SIG-M5 (cell line): ENCODE measurements at places on chromosomes 11 and 22.
A peak's percentile ranks its signal among the peaks of the same experiment; 100 is the strongest.

GRCh38 chr11:76911415-76911808, 50.7 kb downstream of the ACER3 start:
- DNase-seq, result no peak

- no peak for DNase-seq
Observed at GRCh38 chr22:39239561-39240423, 5.0 kb downstream of the PDGFB start.

DNA sequence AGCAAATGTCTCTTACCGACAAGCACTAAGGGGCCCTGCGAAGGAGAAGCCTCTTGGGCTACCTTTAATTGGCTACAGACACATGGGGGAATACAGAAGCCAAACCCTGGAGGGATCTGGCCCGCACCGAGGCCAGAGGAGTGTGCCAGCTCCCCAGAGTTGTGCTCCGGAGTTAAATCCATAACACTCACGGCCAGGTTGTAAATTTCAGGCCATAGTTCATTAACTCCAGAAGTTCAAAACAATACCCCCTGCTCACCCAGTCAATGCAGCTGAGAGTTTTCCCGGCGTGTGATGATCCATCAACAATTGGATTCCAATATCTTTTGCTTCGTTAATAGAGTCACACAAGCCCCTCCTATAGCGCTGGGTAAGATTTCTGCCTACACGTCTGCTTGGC, 371.5 kb downstream of the NXPE2 start:
- no peak for DNase-seq

- DNase-seq, result no peak
Observed at GRCh38 chr22:48902001-48902869, 925.4 kb downstream of the BRD1 start.

DNA sequence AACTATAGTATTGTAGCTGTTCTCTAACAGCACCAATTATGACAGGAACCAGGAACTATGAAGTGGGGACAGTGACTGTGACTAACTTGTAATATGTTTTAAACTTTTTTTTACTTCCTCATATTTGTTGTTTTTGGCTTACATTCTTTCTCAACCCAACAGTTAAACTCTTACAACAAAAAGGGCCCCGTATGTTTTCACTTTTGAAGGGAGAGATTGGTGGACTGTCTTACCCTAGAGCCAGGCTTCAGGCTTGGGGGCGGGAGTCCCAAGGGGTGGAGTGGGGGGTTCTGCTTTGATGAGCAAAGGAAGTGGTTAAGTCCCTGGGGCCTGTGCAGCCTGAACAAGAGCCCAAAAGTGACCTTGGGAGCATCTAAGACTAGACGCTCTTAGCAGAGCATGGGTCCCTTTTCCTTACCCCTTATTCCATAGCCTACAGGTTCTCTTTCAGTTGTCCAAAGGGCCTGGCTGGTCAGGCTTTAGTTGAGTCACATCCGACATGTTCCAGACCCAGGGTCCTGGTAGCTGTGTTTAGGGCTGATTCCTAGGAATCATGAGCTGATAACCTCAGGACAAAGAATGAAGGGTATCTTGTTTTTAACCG, 38.8 kb downstream of the STIM1 start:
- DNase-seq, result peak; percentile 94

- DNase-seq, result no peak
Observed at GRCh38 chr11:132621976-132622580, 910.2 kb downstream of the OPCML start.

GRCh38 chr22:34017205-34017604, 96.9 kb upstream of the LARGE1 start:
- DNase-seq, result no peak

- no peak for DNase-seq
Observed at GRCh38 chr22:18078329-18079041, 695 bp downstream of the PEX26 start.

DNA sequence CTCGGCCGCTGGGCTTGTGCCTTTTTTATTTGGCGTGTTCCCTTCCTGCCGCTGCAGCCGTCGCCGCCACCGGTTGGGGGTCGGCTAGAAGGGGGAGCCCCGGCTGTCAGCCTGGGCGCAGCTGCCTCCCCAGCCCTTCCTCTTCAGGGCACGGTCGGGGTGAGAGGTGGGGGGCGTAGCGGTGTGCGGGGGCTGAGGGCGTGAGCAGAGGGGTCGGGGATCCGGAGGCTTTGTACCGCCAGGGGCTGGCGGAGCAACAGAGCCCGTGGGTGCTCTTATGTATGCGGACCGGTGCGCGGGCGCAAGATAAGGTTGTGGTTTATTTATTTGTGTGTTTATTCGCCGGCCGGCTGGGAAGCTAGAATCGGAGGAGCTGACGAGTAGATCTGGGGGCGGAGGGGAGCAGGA, 477 bp downstream of the ZBTB16 start:
- no peak for DNase-seq

DNA sequence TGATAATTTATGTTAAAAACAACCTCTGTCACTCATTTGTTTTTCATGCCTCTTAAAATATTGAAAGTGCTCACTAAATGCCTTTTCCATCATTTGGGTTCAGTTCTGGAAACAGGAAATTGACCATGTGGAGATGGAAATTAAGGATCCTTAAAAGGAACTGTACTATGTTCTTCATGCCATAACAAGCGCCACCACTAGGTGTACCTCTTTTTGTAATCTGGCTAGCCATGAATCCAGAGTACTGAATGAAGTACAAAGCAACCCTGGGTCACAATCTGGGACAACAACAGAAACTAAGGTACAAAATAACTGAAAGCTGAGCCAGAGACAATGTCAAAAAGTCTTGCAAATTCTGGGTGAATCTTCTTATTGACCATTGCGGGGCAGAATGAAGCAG, 559.1 kb downstream of the FAM181B start:
- DNase-seq, result no peak

GRCh38 chr11:76096552-76096951, 109.8 kb downstream of the WNT11 start:
- DNase-seq, result no peak

GRCh38 chr11:76336597-76336996, 44.3 kb downstream of the THAP12 start:
- DNase-seq, result no peak

DNA sequence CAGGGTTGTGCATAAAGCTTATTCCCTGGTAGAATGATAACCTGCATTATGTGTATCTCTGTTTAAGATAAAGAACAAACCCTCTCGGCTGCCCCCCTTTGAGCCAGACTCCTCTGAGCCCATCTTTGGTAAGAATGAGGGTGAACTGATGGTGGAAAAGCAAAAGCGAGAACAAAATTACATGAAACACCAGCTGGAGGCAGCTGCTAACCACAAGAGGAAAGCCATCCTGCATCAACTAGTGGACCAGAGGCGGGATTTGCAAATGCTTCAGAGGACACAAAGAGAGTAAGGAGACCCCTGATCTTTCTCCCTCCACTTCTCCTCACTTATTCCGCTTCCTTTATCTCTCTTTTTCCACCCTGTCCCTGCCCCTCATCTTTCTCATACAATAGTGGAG, 40.3 kb downstream of the CCDC81 start:
- no peak for DNase-seq

DNA sequence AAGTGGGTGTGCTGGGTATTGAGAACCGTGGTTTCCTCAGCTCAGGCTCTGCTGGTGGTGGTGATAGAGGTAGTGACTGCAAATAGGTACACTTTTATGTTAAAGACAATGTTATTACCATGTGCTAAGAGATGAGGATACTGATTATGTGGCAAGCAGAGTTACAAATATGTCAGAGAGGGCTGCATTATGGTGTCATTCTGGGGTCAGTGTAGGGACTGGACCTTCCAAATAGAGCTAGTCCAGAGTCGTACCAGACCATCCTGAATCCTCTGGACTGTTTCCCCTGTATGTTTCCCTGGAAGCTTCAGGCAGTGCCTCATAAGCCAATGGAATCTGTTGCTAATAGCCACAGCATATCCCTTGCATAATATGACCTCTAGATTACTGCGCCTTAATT, at the start of gene DNAJB7:
DNAJB7 (minus strand) TSS at position 101 of the 400 bp plus-strand sequence. CDS start 119 bp downstream, outside the sequence.
- DNase-seq, result no peak

GRCh38 chr11:115222218-115222862, 281.9 kb downstream of the CADM1 start:
- no peak for DNase-seq

- DNase-seq, result no peak
Observed at GRCh38 chr11:78228467-78228866, 39.7 kb downstream of the USP35 start.

- DNase-seq, result no peak
Observed at GRCh38 chr22:21571679-21572078, 4.2 kb downstream of the UBE2L3 start.

DNA sequence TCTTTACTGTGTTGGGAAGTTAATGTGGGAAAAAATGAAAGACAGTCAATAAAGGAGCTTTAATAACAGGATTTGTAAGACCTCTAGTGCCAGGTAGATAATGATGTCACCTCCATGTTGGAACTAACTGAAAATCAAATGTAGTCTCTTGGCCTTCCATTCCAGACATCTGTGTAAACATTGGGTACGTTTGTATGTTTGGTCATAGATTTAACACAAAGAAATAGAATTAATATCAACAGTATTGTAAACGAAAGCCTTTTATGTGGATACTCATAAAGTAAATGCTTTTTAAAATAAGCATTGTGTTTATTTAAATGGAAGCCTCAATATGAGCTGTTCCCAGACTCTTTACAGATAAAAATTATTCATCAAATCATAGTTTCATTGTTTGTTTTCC, 605.7 kb downstream of the METTL15 start:
- DNase-seq, result no peak

DNA sequence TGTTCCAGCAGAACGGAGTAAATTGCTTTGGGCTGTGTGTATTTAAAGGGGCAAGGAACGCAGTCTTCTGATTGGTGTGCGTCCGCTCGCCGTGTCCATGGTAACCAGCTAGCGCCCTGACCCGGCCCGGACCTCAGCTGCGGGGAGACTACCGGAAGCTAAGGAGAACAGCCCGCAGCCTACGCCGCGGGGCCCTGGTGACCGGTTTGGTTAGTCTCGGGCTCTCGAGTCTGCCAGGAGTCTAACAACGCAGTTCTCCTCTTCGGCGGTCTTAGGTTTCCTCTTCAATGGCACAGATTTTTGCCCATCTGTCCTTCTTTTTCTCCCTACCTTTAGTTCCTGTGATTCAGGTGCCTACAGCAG, 3.5 kb upstream of the OR56A3 start:
- DNase-seq, result no peak

GRCh38 chr11:130086669-130087068, 17.0 kb downstream of the APLP2 start:
- no peak for DNase-seq

GRCh38 chr11:43818220-43818619, 62.4 kb upstream of the ALKBH3 start:
- no peak for DNase-seq
